ENCODE measurements at places on chromosomes 7 and 10.

- no peak for DNase-seq
Observed at GRCh38 chr10:106576534-106576933, 588.0 kb downstream of the SORCS1 start.

GRCh38 chr7:128151635-128152034 is 89.4 kb upstream of the LEP start:
- peak; percentile 40 for DNase-seq

DNA sequence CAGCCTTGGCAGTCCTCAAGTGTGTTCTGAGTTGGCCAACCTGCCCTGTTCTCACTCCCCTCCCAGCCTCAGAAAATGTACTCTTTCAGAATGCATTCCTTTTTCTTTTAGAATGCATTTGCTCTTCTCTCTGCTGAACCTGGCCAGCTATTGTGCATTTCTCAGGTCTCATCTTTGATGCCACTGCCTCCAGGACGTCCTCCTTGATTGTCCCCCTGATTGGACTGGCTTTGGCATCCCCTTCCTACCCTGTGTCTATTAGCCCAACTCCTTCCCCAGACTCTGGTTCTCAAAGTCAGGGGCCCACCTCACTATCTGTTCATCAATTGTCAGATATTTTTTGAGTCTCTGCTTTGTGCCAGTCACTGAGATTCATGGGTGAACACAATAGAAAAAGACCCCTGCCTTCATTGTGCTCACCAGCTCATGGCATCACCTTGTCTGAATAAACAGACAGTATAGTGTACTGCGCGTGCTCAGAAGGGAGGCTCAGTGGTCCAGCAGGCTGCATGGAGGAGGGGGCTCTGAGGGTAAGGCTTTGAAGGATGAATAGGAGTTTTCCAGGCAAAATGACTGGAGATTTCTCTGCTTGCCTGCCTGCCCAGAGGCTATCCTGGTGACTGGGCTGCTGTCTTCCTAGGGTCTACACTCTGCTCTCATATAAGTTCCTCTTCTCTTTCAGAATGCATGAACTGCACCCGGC is 96.5 kb downstream of the MYL10 start:
- DNase-seq = no peak

DNA sequence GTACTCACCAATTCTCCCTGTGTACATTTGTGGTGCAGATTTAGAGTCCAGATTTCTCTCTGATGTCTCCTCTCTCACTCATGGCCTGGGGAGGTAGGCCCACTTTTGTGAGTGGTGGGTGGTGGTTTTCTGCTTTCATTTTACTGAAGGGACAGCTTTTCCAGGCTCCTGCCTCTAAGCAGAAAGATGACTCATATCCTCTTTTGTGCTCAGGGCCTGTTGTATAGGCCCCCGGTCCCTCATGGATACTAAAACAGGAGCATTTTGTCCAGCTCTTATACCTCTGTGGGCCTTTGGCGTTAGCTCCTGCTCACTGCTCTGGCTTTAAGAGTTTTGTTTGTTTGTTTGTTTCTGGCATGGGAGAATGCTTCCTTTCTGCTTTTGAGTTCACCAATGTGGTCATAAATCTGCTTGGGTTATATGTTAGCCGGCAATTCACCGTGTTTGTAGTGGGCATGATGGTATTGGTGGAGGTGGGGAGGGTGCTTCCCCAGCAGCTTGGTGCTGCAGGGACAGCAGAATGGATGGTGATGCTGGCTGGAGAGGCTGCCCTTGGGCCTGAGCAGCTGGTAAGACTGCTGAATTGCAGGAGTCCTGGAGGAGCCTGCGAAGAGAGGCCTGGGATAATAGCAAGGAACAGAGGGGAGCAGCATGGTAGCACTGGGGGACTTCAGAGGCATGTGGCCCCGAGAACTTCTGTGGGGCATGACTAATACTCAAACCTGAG is 468.7 kb downstream of the RPS24 start:
- no peak for DNase-seq

GRCh38 chr10:112949875-112950507 is at the start of gene TCF7L2:
Gene TCF7L2 (plus strand): TSS chr10:112950247. CDS start chr10:112950757, 510 bp downstream.
- peak; percentile 96 for DNase-seq

GRCh38 chr10:103640436-103641181 is 147.1 kb downstream of the NEURL1 start:
- DNase-seq = no peak

GRCh38 chr10:119673271-119673670 is 22.1 kb downstream of the BAG3 start:
- DNase-seq = peak; percentile 70
